ENCODE measurements at places on chromosomes 5 and 9. TPM values are rescaled to one million over a fixed set of nuclear protein-coding genes. Genes with fewer than 3 reads are reported as not detected.

The SH3TC2 gene
- 60.6 TPM for total RNA-seq

- peak; percentile 64 for DNase-seq
These were observed 23.8 kb downstream of the CD14 start for GRCh38 chr5:140609126-140609525.

The FBP2 gene
- total RNA-seq: not detected

The RASA1 gene
- total RNA-seq: 44.1 TPM

DNA sequence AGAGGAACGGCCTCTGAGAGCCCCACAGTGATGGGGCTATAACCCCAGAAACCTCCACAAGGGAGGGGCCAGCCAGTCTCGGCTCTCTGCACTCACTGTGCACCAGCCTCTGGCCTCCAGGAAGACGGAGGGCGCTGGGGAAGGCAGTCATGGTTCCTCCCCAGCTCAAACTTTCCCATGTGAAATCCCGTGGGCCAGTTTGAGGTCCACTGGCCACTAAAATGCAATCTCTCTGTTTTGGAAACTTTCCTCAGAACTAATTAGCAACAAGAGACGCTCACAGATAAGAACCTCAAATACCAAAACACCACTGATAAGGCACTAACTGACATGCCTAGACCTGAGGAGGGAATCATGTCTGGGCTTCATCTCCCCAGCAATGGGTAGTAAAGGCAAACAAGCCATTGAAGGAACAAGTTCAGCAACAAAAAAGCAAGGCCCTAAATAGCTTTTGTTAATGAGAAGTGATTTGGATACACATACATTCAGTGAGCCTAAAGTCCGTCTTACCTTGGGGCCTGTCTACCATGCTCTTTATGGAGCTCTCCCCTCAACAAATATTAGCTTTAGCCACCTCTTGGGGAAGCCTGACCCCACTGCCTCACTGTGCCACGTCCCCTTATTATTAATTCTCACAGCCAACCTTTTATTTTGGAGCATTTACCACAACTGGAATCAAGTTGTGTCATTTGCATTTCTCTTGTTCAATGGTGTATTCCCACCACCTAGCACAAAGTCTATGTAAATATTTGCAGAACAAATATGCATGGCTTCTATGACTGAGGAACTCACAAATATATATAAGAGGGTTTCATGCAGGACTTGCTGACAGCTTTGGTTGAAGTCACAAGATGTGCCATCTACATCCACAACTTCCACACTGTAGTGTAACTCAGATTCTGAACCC lies 56.1 kb upstream of the GLRX start:
- DNase-seq: no peak

The ANKRD18B gene
- 1.4 TPM for total RNA-seq

DNA sequence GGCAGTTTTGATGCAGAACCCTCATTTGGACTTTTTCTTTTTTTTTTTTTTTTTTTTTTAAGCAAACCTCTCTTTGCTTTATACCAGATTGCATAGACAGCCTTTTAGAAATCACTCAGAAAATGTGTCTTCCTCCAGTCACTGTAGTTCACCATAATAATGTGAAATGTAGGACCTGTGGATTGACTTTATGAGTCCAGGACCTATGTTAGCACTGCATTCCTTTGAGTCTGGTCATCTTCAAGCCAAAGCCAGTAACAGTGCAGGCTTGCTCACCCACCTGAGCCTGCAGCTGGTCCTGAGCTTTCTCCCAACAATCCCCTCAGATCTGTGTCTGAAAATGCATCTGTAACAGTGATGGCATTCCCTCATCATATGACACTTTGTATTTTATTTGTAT lies 110.7 kb upstream of the NFIL3 start:
- DNase-seq: no peak

GRCh38 chr9:80699511-80699998 lies 989.8 kb downstream of the TLE1 start:
- DNase-seq: no peak

The PCA3 gene
- under 0.01 TPM for total RNA-seq

DNA sequence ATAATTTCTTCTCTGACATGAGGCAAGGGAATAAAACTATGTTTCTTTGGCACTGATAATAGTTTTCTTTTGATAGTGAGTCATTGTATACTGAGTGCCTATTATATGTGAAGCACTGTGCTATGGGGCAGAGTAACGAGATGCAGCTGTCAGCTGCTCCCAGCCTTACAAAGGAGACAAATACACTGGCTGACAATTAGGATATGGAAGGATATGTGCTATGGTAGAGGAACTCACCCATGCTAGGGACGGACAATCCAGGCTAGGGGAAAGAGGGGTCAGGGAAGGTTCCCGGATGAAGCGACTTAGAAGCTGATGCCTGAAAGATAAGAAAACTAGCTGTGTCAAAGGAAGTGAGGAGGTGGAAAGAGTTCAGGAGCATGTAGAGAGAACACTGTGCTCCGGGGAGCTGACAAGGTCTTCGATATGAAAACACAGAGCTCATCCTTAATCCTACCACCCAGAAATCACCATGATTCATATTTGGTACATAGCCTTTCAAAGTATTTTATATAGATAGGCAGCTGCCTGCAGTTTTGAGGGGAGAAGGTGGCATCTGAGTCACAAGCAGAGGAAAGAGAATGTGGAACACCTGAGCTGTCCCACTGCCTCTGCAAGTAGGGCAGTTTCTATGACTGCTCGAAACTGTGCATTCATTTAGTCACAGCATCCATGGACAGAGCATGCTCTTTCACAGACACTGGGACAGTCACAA lies 12.1 kb downstream of the BSPRY start:
- DNase-seq: peak; percentile 43

The ENTPD8 gene
- 0.34 TPM for total RNA-seq

The PTPN3 gene
- 3.6 TPM for total RNA-seq

GRCh38 chr5:67195406-67196275 lies 958 bp downstream of the CD180 start:
- no peak for DNase-seq

DNA sequence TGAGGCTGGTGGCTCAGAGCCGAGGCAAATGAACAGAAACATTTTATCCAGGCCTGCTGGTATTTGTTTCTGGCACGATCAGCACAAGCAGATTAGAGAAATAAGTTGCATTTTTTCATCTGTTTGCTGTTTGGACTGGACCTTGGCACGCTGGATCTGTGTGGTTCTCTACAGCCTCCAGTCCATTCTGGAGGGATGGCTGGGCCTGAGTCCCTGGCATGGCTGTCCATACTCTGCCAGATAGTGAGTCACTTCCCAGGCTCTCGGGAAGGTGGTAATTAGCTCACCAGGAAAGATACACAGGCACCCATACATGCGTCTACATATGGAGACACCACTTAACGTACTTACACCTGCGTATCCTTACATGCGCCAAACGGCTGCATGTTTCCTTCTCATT lies 78.6 kb downstream of the SPRY4 start:
- DNase-seq: peak; percentile 73

The CCDC171 gene
- total RNA-seq: 0.98 TPM

DNA sequence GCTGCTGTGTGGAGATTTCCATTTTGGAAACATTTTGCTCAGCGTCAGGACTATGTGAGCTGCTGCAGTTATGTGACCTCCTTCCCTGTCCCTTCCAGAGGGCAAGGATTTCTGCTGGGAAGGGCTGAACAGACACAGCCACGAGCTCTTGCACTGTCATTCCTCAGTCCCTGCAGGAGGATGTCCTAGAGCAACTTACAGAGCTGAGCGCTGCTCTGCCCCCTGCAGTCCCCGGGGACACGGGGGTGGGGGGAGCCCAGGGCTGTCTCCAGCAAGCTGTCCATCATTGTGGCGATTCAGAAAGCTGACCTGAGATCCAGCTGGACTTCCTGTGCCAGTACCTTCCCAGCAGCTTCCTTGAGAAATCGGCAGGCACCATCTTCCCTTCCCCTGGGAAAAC lies 28.0 kb upstream of the MAP1B start:
- no peak for DNase-seq

The IL13 gene
- total RNA-seq: not detected

The ACSL6 gene
- total RNA-seq: 0.09 TPM

GRCh38 chr5:24668050-24668449 lies 23.3 kb upstream of the CDH10 start:
- no peak for DNase-seq

DNA sequence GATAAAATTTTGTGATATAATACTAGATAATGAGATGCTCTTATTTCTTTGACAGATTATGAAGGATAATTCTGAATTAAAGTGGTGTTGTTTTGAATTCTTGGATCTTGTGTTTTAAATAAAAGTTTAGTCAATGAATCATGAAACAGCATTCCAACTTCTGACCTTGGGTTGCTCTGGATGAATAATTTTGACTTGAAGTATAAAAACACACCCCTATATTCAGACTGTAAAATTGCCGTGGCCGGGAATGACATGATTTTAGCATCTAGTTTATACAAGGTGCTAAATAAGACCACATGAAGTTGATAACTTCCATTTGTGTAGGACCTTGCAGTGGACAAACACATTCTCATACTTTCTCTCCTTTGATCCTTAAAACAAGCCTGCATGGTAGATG lies 67.2 kb upstream of the DAP start:
- no peak for DNase-seq

- peak; percentile 44 for DNase-seq
These were observed 52.8 kb upstream of the LRRTM2 start for GRCh38 chr5:138927979-138928378.

GRCh38 chr5:158560170-158560569 lies 539.5 kb downstream of the EBF1 start:
- no peak for DNase-seq

The CBY3 gene
- total RNA-seq: not detected

DNA sequence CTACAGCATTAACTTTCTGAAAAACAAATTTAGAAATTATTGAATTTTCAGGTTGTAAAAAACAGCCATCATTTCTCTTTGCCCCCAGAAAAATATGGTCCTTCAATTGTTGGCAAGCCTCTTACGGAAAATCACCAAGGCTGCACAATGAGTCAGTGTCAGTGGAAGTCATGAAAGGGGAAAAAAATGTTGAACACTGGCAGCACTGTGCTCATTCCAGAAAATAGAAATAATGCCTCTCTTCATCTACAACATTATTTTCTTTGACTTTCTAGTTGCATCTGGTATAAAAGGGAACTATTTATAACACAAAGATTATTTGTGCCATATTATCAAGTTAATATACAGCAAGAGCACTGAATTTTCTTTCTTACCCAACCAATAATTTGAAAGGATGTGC lies 26.7 kb upstream of the STK32A start:
- DNase-seq: no peak

DNA sequence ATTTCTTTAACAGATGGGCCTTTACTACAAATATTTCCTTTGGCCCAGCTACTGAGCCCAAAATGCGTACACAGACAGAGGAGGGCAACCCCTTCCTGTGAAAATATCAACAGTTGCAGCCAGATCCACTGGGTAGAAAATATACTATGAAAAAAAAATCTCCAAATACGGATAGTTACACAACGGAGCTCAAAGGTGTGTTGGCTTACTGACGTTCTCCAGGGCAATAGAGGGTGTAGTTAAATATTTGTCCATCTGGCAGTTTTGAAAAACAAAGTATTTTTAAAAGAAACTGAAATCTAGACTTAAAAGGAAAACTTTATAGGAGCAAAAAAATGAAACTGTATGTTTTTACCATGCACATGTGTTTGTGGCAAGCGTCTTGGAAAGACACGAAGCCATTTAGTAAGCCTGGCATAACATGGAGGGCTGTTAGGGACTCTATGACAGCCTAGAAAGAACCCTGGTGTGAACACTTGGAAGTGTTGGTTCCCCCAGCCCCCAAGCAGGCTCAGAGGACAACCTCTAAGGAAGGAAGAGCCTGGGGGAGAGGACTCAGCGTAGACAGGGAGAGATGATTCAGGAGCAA lies 157.8 kb upstream of the TRPM3 start:
- no peak for DNase-seq

GRCh38 chr5:68295772-68296171 lies 80.2 kb downstream of the PIK3R1 start:
- no peak for DNase-seq

DNA sequence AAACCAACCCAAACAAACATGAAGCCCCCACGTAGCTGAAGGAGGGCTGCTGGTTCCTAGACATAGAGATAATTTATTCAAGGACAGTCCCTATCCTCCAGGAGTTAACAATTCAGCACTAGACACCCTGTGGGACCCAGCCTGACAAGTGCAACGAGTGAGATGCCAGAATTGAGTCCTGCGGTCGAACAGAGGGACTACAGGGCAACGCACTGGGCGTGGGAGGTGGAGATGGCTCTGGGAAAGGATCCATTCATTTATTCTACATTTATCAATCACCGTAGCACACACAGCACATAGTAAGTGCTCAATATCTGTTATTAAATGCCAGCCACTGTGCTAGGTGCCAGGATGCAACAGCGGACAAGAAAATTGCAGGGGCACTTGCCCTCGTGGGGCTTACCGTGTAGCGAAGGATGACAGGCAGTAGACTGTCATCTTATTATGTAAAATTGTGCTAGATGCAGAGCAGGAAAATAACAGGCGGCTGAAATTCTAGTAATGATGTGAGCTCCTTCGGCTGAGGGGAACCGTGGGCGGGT lies 855 bp upstream of the ARHGAP26 start:
- no peak for DNase-seq

DNA sequence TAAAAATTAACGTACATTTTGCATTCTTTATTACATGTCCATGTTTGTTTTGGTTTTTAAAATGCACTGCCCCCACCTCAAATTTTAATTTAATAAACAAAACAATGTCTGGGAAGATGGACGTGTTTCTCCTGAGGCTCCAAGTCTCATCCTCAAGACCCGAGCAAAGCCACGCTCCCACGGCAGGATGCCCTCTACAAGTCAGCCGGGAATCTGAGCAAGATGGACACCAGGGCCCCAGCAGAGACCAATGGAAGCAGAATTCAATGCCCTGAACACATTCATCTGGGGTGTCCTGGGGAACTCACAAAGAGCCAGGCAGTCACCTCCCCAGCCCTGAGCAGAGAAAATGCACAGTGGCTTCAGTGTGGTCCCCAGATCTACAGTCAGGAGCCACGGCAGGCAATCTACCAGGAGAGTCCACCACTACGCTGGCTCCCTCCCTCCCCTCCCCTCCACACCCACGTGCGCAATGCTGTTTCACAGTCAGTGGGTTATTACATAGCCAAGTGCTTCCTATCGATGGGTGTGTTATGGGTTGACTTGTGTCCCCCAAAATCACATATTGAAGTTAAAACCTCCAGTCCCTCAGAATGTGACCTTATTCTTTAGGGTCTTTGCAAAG lies 129.8 kb downstream of the ROR2 start:
- DNase-seq: no peak

DNA sequence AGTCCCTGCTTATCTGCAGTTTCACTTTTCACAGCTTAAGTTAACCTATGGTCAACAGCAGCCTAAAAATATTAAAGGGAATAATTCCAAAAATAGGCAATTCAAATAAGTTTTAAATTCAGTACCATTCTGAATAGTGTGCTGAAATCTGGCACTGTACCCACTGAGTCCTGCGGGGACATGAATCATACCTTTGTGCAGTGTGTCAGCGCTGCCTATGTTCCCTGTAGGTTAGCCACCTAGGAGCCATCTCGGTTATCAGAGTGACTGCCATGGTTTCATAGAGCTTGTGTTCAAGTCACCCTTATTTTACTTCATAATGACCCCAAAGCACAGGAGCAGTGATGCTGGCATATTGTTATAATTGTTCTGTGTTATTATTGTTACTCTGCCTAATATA lies 139.9 kb downstream of the GPBP1 start:
- no peak for DNase-seq

The CDKN2A gene
- 1.0 TPM for total RNA-seq

- no peak for DNase-seq
These were observed 52.3 kb upstream of the EGFL7 start for GRCh38 chr9:136610426-136610825.

GRCh38 chr5:76851728-76852369 lies 2.0 kb downstream of the S100Z start:
- no peak for DNase-seq

GRCh38 chr9:126754436-126755316 lies 50.2 kb upstream of the ZBTB43 start:
- no peak for DNase-seq

GRCh38 chr5:118506217-118506852 lies 482.0 kb downstream of the DTWD2 start:
- DNase-seq: no peak

The GZMA gene
- not detected for total RNA-seq

All from dermis blood vessel endothelial cell (primary cell).